Fibroblast of lung (primary cell): ENCODE measurements at places on chromosomes 4 and X. TPM values are rescaled to one million over a fixed set of nuclear protein-coding genes. Genes with fewer than 3 reads are reported as not detected.

- DNase-seq = peak; percentile 68
Observed at GRCh38 chr4:70704215-70704930, 16.0 kb downstream of the UTP3 start.

DNA sequence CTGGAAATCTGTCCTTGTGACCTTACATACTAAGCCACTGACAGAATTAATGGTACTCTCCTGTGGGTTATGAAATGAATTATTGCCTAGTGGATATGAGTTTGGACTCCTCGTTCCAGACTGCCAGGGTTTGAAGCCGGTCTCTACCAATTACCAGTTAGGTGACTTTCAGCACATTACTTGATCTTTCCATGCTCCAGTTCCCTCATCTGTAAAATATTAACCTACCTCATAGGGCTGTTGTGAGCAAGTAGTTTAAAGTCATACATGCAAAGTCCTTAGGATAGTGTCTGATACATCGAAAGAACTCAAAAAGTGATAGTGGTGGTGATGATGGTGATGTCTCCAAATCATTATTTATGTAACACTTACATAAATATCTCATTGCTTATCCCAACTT lies 373.5 kb upstream of the ARX start:
- DNase-seq = no peak

GRCh38 chrX:151996347-151996746 lies 21.9 kb upstream of the GABRE start:
- DNase-seq = no peak

GRCh38 chr4:8473920-8474590 lies 33.5 kb downstream of the TRMT44 start:
- no peak for DNase-seq

DNA sequence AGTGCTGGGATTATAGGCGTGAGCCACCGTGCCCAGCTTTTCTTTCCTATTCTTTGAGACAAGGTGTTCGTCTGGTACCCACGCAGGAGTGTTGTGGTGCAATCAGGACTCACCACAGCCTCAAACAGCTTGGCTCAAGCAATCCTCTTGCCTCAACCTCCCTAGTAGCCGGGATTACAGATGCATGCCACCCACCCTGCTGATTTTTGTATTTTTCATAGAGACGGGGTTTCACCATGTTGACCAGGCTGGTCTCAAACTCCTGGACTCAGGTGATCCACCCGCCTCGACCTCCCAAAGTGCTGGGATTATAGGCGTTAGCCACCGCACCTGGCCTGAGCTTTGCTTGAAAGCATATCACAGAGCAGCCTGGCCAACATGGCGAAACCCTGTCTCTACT lies 1.5 kb upstream of the CRLF2 start:
- DNase-seq = no peak

GRCh38 chr4:186957952-186958555 lies 234.4 kb upstream of the FAT1 start:
- DNase-seq = no peak

DNA sequence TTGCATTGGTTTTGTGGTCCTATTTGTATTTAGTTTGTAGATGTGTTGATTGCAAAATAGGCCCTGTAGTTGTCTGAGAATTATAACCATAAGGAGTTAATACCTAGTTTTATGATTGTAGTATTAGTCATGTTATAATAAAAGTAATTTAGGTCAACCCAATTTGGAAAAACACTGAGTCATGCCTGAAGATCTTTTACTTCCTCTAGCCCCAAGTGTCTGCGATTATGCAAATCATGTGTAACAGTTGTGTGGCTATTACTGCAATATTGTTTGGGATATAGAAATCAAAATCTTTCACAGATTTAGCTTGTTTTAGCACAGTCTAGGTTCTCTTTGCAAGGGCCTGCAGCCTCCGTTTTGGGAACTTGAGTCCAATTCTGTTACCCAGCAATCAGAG lies 12.6 kb downstream of the SRD5A3 start:
- peak; percentile 84 for DNase-seq

- no peak for DNase-seq
Observed at GRCh38 chrX:74585766-74586165, 28.7 kb downstream of the RLIM start.

- DNase-seq = peak; percentile 14
Observed at GRCh38 chr4:137470806-137471205, 61.5 kb downstream of the PCDH18 start.

DNA sequence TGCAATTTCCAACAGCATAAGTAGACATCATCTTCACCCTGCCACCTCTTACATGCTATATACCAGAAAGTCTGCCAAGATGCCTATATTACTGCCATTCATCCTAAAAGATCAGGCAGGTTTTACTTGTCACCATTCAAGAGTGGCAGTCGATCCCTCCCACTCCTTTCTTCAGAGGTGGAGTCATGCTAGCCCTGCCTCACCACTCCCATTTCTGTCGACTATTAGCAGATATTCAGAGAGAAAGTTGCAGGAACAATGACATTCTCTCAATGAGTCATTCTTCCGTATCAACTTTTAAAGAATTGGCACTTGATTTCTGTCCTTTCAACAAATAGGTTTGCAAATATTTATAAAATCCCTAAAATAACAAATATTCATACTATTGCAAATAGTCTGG lies 1060.1 kb downstream of the ADGRL3 start:
- no peak for DNase-seq

- no peak for DNase-seq
Observed at GRCh38 chrX:43504394-43504793, 151.7 kb upstream of the MAOA start.

The CTAG2 gene
- not detected in 2 replicates for total RNA-seq

The TECRL gene
- total RNA-seq = not detected in 2 replicates

The HS3ST1 gene
- total RNA-seq = not detected in 2 replicates

The ZNF81 gene
- total RNA-seq = 5.4 and 5.6 TPM in 2 replicates

The GPR143 gene
- total RNA-seq = under 0.01 TPM in 1 of 2 replicates, not detected in the other

The SLC10A4 gene
- total RNA-seq = under 0.01 TPM in 1 of 2 replicates, not detected in the other

The FGF5 gene
- total RNA-seq = 5.4 and 25.8 TPM in 2 replicates
